Suprapubic skin (tissue), 4 donors: ENCODE measurements at places on chromosomes 3 and 15.
A peak's percentile ranks its signal among the peaks of the same experiment; 100 is the strongest.

DNA sequence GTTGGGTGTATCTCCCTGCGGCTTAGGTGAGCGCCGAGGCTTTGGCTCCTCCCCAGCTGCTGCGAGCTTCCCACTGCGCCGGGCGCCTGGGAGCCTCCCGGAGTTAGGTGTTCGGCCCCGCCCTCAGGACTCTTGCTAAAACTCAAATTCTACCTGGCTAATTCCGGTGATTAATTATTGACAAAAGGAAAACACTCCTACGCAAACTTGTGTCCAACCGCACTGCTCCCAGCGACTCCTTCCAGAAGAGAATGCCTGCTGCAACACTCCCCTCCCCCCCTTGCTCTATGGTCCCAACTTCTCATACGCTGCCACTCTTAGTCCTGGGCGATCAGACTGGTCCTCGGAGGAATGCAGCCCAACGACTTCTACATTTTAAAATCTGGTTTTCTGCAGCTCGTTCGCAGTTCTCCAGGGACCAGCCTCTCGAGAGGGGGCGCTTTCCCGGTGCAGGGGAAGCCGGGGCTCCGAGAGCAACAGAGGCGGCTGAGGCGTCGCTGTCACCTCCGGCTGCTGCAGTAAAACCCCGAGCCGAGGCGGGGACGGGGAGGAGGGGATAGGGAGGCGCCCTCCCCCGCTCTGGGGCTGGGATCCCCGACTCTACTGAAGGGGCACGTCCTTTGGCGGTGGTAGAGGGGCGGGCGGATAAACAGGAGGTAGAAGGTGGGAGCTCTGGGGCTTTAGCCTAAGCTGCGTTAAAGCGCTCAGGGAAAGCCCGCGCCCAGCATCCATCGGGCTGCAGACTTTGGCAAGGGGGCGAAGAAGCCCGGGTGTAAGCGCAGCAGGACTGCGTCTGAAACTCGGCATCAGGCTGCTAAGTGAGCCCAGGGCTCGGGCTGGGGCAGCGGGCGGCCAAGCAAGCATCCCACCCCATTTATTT, at the start of gene SPTSSB:
TSS of gene SPTSSB (minus strand) at position 77 of the 880 bp plus-strand sequence. CDS start 25,194 bp downstream, outside the sequence.
- DNase-seq = peak; percentile 80

- no peak for DNase-seq
Measured at GRCh38 chr3:40108643-40109042, 200.9 kb upstream of the EIF1B start.

DNA sequence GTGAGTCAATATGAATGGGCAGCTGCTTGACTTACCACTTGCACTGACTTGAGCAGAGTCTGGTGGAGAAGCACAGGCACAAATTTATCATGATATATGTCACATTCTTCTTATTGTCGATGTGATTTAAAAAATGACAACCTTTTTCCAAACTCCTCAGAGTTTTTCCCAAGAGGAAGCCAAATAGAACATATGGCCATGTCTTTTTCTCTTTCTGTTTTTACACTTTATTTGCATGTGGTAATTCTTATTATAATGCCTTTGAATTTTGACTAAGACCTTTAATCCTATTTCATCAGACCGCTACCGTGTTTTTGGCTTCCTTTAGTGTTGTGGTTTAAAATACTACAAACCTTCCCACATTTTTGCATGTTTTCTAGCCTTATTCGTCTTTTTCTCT, 666.2 kb downstream of the PDCD6IP start:
- no peak for DNase-seq

DNA sequence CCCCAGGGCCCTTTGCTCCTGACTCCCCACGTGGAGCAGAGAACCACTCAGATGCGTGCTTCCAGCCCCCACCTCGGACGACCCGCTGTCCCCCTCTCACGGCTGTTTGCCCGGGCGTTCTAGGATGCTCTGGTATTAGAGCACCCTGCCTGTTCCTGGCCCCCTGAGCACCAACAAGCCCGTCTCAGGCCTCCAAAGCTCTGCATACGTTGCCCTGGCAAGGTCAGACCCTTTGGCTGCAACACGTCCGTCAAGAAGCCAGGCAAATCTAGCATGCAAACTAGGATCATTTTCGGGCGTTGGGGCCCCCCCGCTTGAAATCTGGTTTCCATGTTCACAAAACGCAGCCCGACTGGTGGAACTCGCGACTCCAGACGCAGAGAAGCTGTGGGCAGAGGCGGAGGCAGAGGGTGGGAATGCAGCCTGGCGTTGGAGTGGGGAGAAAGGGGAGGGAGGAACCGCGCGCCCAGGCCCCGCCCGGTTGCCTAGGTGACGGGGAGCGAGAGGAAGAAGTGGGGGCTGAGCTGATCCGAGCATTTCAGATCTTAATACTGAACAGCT, 86.2 kb upstream of the PIAS1 start:
- peak; percentile 84 for DNase-seq

GRCh38 chr3:196207833-196208607, 3.2 kb downstream of the ZDHHC19 start:
- peak; percentile 68 for DNase-seq

DNA sequence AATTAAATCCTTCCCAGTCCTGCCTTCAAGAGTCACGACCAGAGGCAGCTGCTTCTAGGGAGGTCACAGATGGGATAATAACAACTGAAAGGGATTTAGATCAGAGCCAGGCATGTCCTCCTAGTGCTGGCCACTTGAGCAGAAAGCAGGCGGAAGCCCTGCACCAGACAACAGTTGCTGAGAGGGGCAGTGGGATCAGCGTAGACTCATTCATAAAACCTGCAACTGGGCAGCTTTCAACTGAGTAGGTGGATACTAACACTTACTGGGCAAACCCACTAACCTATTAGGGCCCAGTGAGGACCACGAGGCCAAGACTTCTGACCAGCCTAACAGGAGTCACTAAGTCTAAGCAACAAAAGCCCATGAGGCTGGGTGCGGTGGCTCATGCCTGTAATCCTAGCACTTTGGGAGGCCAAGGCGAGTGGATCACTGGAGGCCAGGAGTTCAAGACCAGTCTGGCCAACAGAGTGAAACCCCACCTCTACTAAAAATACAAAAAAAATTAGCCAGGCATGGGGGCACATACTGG, 67.0 kb downstream of the DAPK2 start:
- DNase-seq = no peak

DNA sequence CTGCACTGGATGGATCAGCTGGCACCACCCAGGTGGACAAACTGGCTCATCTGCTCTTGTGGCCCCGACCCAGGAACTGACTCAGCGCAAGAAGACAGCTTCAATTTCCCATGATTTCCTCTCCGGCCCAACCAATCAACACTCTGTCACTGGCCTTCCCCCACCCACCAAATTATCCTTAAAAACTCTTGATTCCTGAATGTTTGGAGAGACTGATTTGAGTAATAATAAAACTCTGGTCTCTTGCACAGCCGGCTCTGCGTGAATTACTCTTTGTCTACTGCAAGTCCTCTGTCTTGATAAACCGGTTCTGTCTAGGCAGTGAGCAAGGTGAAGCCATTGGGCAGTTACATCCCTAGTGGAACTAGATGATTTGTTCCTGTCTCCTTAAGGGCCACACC, 16.1 kb downstream of the BDH1 start:
- no peak for DNase-seq

- no peak for DNase-seq
Measured at GRCh38 chr15:55247766-55248427, 41.7 kb downstream of the RAB27A start.

- no peak for DNase-seq
Measured at GRCh38 chr3:100399341-100400071, 1.4 kb downstream of the TOMM70 start.

- DNase-seq = no peak
Measured at GRCh38 chr3:158158969-158159368, 49.1 kb downstream of the RSRC1 start.

DNA sequence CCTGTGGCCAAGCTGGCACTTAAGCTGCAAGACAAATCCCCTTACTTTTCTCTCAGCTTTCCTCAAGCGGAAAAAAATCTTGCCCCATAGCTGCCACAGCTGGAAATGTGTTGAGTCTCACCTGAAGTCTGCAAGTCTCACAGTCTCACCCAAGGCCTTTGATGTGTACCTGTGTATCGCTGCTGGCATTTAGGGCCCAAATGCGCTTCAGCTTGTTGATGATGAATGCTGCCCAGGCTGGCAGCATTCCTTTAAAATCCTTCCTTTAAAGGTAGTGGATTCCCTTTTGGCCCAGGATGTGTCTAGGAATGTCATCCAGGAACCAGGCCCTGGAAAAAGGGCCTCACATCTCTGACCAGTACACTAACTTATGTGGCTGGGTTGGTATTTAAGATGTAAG, 7.0 kb downstream of the OR5K4 start:
- DNase-seq = no peak

GRCh38 chr3:13378155-13378554, 42.0 kb downstream of the NUP210 start:
- no peak for DNase-seq

- DNase-seq = no peak
Measured at GRCh38 chr3:38698760-38699159, 49.3 kb upstream of the SCN5A start.

- DNase-seq = no peak
Measured at GRCh38 chr3:162332344-162332743, 835.7 kb downstream of the OTOL1 start.

- no peak for DNase-seq
Measured at GRCh38 chr3:150348500-150348899, 59.6 kb upstream of the TSC22D2 start.

DNA sequence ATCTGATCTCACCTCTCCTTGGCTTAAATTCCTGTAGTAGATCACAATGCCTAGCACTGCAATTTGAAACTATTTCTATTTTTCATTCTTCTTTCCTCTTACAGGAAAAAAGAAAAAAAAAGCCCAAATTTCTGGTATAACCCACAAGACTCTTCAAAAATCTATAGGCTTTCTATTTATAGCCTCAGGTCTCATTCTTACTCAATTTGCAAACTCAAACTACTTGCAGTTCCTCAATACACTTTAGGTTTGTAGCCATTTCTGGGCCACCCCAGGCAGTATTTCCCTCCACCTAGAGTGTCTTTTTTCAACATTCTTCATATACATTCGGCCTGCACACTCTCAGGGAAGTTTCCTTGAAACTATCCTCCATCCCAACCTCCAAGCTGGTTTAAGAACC, 169.0 kb downstream of the TBC1D5 start:
- DNase-seq = no peak

DNA sequence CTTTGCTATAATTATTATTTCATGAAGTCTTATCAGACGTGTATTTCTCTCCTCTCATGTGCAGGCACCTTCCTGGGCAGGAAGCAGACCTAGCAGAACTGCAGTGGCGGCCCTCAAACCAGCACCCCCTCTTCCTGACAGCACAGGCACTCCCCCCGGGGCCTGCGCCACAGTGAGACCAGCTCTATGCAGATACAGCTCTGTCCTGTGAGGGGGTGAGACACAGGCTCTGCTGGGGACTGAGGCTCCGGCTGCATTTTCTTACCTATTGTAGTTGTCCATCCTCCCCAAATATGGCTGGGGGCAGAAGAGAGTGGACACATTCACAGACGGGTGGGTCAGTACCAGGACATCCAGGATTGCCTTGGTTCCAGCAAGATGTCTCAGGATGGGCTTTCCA, 5.0 kb downstream of the CISH start:
- DNase-seq = no peak

DNA sequence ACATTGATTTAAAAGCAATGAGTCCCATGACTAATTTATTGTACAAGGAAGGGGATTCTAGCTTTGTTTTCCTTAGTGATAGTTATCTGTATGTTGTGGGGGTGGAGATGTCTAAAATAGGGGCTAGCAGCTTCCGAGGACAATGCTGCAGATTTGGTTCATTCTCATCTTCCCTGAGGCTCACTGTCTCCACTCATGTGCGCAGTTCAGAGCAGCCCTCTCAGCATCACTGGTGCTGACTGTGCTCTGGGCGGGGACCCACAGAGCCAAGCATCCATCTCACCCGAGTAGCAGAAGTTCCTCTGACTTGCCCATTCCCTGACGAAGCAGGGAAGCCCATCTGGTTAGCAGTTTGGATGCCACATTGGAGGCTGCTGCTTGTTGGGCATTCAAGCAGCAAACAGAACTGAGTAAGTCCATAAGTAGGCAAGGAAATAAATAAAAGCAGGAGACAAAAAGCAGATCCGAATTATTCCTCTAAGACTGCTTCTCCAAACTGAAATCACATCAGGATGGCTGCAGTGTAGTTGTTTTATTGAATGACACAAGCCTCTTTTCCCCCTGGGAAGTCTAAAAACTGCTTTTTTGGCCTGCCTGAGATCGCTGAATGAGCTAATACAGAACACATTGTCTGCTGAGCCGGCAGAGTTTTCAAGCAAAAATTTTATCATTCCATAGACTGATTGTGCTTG, 27.5 kb downstream of the RARB start:
- no peak for DNase-seq

GRCh38 chr3:123156276-123156995, 45.3 kb upstream of the SEC22A start:
- DNase-seq = no peak

- DNase-seq = no peak
Measured at GRCh38 chr3:82293435-82293834, 532.0 kb upstream of the GBE1 start.

- DNase-seq = no peak
Measured at GRCh38 chr15:76626611-76627010, 278.5 kb downstream of the SCAPER start.

- no peak for DNase-seq
Measured at GRCh38 chr15:49191892-49192291, 21.8 kb downstream of the GALK2 start.

- peak; percentile 63 for DNase-seq
Measured at GRCh38 chr15:31314380-31314779, 12.3 kb upstream of the KLF13 start.

GRCh38 chr15:47974724-47975123, 146.1 kb upstream of the SLC24A5 start:
- no peak for DNase-seq

- DNase-seq = no peak
Measured at GRCh38 chr15:92161039-92161670, 232.5 kb upstream of the ST8SIA2 start.

DNA sequence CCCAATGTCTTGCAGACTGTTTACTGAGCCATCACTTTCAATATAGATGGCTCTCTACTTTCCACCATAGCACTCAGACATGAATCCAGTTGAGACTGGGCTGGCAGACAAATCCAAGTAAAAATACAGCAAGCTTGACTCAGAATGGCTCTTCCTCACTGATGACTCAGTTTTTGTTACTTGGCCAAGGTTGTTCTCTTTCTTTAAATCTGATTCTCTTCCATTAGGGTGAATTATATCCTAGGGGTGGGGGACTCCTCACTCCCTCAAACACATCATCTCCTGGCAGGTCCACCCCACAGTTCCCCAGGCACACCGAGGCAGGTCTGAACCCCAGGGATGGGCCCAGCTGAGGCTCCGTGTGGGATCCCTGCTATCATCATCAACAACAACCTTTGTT, 157.9 kb downstream of the MEX3B start:
- DNase-seq = no peak

DNA sequence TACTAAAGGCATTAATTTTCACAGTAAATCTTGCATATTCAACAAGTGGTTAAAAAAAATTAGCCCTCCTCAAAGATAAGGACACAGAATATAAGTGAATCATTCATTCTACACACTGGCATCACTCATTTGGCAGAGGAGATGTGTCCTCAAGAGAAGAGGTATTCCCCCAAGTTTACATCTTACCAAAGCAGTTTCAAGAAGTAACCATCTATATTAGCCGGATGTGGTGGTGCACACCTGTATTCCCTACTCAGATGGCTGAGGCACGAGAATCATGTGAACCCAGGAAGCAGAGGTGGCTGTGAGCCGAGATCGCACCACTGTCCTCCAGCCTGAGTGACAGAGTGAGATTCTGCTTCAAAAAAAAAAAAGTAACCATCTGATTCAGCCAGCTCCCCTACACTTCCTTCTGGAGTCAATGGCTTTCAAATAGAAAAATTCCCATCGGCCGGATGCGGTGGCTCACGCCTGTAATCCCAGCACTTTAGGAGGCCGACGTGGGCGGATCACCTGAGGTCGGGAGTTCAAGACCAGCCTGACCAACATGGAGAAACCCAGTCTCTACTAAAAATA, 15.4 kb downstream of the RAF1 start:
- no peak for DNase-seq
